H54 (cell line): ENCODE measurements at places on chromosomes 13 and 19.

DNA sequence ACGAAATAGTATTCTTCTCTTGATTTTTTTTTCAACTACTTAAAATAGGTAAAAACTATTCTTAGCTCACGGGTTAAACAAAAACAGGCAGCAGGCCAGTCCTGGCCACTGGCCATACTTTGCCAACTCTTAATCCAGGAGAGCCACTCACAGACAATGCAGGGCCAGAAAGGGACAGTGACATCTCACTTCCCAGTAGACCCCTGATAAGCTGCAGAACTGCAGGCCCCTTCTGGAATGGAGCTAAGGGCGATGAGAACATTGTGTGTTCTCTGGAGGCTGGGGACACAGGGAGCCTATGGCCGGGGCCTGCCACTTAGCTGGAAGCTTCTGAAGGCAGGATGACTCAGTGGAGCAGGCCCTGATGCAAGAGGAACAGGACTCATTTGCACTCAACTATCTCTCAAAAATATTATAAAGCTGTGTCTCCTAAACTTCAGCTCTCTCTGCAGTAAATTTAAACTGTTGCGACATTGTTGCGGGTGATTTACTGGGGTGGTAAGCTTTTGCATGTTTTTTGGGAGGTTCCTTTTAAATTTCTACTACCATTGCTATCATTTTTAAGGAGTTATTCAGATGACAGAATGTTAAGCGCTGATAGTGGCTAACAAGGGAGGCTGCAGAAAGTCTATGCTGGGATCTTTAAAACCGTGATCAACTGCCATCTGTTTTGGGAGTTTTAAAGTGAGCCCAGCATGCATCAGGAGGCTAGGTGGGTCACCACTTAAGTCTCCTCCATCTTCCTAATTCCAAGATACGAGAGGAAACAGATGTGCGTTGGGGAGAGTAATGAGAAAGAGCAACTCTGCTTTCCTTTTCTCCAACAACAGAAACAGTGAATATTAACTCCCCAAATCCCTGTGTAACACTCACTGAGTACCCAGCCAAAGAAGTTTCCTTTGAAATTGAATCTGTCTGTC, 33.2 kb upstream of the KATNAL1 start:
- DNase-seq, result no peak

GRCh38 chr13:37636701-37637100, 38.1 kb upstream of the POSTN start:
- no peak for DNase-seq

GRCh38 chr19:39413272-39413910, 922 bp downstream of the PLEKHG2 start:
- DNase-seq, result no peak

- no peak for DNase-seq
Observed at GRCh38 chr19:31600731-31601295, 251.6 kb upstream of the TSHZ3 start.

- no peak for DNase-seq
Observed at GRCh38 chr13:66501181-66501580, 729.0 kb downstream of the PCDH9 start.

GRCh38 chr19:2145831-2146241, 5.5 kb downstream of the AP3D1 start:
- no peak for DNase-seq

DNA sequence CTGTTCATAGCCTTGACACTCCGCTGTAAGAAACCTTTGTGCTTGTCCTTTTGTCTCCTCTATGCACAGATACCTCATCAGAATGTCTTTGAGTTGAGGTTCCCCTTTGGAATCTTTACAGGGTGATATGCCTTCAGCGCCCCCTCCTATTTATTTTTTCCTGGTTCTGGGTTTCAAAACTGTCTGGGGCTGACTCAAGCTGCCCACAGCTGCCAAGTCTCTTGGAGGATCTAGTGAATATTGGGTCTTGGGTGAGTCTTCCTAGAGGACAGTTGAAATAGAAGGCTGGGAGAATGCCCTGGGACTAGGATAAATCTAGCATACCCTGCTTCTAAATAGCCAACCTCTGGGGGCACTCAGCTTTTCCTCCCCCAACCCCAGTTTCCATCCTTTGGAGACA, 930 bp downstream of the ZNF136 start:
- DNase-seq, result no peak

DNA sequence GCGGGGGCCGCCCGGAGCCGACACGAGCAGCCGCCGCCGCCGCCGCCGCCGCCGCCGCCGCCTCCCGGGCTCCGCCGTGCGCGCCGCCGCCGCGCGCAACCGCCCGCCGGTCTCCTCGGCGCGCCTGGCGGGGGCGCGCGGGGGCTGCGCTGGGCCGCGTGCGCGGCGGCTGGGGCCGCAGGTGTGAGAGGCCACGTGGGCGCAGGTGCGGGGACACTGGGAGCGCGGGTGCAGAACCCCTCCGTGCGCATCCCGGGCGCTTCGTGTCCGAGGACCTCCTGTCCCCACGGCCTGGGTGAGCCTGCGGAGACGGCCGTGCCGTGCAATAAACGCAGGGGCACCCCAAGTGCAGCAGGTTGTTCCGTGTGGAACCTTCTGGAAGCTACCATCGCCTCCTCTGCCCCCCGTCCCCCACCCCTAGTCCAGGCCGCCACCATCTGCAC, at the start of gene LINGO3:
Gene LINGO3 (minus strand): TSS at position 41 of the 443 bp plus-strand sequence. CDS start 16,378 bp downstream, outside the sequence.
- no peak for DNase-seq

GRCh38 chr19:4130744-4131438, 7.0 kb upstream of the MAP2K2 start:
- DNase-seq, result peak; percentile 57

- DNase-seq, result no peak
Observed at GRCh38 chr13:76955661-76956060, 7.3 kb downstream of the ACOD1 start.

- peak; percentile 29 for DNase-seq
Observed at GRCh38 chr13:39037410-39037879, 444 bp downstream of the PROSER1 start.

DNA sequence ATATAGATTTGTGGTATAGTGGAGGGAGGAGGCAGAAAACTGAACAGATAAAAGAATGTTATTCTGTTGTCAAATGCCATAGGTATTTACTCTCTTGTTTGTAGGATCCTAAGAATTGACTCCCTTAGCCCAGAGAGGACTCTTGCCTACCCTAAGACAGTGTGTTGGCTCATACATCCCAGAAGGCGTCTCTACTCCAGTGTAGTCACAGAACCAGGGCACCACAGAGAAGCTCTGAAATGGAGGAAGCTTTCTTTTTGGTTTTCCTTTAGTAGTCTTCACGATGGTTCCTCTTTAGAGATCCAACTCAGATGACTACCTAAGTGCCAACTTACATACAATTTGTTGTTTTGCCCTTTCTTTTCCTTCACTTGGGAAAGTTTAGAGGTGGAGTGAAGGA, 14.0 kb downstream of the GPR183 start:
- no peak for DNase-seq

DNA sequence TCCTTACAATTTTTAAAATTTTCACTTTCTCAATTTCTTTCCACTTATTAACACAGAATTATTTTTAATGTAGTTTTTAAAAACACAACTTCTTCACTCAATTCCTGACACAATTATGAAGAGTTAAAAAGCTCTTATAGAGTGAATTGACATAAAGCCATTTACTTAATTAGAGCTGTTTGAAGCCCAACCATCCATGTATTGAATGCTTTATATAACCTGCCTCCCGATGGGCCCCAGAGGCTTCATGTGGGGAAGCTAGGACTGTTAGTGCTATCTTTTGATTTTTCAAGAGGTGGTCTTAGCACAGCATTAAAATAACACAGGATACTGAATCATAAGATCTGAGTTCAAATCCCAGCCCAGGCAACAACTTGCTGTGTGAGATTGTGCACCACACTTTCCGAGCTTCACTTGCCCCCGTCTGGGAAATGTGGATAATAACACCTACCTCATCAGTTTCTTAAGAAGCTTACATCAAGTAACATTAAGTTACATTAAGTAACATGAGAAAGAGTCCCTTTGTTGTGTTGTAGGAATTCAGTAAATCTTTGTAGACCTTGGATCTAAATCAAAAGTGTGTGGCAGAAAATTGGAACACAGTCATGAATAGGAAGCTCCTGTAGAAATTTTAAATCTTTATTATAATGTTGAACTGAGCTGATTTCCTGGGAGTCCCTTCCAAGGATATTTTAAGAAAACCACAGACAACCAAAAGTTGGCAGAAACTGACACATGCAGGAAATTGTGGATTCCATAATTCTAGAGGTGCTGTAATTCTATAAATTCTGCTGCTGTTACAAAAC, 5.5 kb upstream of the ENOX1 start:
- no peak for DNase-seq

GRCh38 chr13:25973085-25973484, 78.7 kb downstream of the SHISA2 start:
- DNase-seq, result no peak

DNA sequence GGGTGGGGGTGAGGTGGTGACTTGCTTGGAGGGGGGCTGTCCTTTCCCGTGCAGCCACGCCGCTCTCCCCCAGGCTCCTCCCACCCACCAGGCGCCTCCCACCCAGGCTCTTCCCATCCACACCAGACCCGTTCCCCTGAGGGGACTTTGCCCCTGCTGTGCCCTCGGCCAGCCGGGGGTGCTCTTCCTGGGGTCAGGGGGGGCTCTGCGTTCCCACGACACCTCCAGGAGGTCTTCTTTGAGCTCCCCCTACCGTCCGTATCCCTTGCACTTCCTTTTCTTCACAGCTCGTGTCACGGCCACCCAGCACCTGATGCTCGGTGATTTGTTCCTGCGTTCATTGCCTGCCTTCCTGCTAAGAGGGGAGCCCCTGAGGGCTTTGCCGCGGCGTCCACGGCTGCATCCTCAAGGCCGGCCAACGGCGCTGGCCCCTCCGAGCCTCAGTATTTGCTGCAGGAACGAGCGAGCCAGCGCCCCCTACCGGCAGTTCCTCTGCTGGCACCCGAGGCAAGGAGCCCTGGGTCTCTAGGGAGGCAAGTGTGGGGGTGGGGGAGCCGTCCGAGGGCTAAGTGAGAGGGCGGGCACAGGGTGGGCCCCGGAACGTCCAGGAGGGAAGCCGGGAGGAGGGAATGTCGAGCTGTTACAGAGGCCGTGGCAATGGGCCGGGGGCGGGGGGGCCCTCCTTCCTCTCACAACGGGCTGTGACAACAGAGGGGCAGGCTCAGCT, 11.8 kb downstream of the LRRC4B start:
- DNase-seq, result peak; percentile 99

DNA sequence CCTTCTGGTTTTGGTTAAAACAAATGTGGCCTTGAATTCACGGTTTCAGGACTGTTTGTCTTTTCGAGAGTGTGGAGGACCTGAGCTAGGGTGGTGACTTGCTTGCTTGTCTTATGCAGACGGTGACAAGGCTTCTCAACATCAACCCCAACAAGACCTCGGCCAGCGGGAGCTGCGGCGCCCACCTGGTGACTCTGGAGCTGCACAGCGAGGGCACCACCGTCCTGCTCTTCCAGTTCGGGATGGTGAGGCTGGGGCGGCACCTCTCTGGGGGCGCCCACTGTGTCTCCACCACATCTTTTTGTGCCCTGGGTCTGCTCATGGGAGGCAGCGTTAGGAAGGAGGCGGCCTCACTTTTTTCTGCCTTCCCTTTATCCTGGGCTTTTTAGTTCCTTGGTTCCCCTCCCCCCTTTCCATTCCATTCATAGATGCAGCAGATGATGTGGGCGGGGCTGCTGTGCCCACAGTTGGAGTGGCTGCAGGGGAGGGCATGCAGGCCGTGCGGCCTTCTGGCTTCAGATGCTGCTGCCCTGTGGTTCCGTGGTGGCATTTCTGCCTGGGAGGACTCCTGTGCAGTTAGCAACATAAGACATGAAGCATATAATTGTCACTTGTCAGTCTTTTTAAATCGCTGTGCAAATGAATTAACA, 23.3 kb downstream of the LAMP1 start:
- DNase-seq, result no peak

GRCh38 chr19:576768-577438, 4.5 kb downstream of the BSG start:
- DNase-seq, result no peak

DNA sequence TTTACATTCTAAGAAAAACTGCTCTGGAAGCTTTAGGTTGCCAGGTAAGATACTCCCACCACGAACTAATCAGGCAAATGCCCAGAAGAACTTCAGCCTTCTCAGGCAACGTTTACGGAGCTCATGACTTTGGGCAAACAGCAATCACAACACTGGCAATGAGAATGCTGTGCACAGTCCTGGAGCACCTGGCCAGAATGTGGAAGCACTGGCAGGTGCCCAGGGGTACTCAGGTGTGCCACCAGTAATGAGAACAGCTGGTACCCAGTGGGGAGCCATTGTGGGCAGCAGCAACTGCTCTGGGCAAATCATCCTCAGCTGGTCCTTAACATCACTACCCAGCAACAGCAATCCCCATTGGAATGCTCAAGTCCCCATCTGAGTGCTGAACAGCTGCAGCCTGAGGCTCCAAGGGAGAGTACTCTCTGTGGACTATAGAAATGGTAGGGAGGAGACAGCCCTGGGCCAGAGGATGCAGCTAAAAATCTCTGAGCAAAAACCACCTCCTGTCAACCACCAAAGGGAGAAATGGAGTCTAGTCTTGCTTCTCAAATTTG, 210.0 kb downstream of the FOXO1 start:
- no peak for DNase-seq
